ENCODE measurements at places on chromosomes 7 and 10. TPM values are rescaled to one million over a fixed set of nuclear protein-coding genes. Genes with fewer than 3 reads are reported as not detected.

- H3K36me3 ChIP-seq: no peaks in the 10 kb centered on the region
- no peaks in the 10 kb centered on the region for H3K4me1 ChIP-seq
- no peaks in the 10 kb centered on the region for H3K27me3 ChIP-seq
- no peak for DNase-seq
- H3K4me3 ChIP-seq: no peak overlapping the region
Observed at GRCh38 chr7:109545686-109546085, 976.0 kb downstream of the DNAJB9 start.

The TAS2R5 gene
- 0.79 TPM for total RNA-seq

DNA sequence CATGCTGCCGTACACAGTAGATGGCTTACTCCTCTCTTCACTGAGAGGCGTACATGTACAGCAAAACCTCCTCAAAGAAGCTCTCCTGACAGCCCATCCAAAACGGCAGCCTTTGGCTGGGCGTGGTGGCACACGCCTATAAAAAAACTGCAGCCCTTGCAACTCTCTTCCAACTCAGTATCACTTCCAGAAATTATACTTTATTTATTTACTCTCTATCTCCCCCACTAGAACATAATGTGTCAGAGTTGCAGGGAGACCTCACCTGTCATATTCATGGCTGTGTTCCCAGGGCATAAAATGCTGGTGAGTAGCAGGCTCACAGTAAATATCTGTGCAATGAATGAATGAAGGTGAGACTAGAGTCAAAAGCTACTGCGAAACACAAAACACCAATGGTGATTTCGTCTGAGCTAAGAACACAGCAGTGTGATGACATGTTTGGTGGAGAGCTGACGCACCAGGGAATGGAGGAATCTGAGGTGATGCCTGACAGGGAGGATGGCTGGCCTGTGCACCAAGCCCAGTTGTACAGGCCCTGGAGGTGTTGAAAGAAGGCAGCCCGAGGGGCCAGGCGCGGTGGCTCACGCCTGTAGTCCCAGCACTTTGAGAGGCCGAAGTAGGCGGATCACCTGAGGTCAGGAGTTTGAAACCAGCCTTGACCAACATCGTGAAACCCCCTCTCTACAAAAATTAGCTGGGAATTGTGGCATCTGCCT, 55.3 kb downstream of the COBL start:
- no peak overlapping the region for H3K4me3 ChIP-seq
- peaks cover 7% of the 10 kb centered on the region for H3K4me1 ChIP-seq
- no peaks in the 10 kb centered on the region for H3K27me3 ChIP-seq
- DNase-seq: no peak
- H3K36me3 ChIP-seq: no peaks in the 10 kb centered on the region

The GFRA1 gene
- total RNA-seq: 1.9 TPM

The ARPC1A gene
- 142 TPM for total RNA-seq

DNA sequence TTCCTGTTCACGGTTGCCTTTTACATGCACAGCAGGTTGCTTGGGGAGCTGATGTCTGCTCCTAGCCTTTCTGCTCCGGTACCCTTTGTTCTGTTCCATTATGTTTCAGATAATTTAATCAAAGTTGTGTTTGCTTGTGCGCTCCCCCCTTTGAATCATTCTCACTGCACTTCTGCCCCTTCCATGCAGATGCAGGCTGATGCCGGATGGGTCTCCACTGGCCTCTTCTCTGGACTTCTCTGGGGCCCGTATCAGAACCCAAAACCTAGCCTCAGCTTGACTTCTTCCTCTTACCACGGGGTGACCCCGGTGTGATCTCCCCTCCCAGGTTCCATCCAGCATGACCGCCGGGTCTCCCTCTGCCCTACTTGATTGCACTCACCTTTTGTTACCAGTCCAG, 272.0 kb downstream of the DPP6 start:
- H3K27ac ChIP-seq: no peak overlapping the region
- no peak for DNase-seq
- no peak overlapping the region for H3K4me3 ChIP-seq
- no peaks in the 10 kb centered on the region for H3K4me1 ChIP-seq

DNA sequence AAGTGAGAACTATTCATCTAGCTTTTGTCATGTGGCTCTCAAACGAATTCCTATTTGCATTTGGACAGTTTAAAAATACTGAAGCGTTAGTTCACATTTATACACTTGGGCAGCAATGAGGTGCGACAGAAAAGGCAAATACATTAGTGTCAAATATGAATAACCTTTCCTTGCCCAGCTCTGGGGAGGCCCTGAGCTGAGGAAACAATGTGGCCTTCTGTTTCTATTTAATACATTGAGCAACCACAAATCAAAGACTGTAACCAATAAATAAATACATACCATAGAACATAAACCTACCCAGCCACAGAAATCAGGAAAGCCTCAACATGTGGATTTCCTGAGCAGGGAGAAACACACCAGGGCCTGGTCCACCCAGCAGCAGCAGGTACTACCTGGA, 585.2 kb downstream of the PARD3 start:
- no peak for DNase-seq
- no peaks in the 10 kb centered on the region for H3K27me3 ChIP-seq
- no peaks in the 10 kb centered on the region for H3K36me3 ChIP-seq
- no peaks in the 10 kb centered on the region for H3K4me1 ChIP-seq
- no peak overlapping the region for H3K4me3 ChIP-seq

- peaks cover 5% of the 10 kb centered on the region for H3K36me3 ChIP-seq
- DNase-seq: peak; percentile 62
- peaks cover 22% of the 10 kb centered on the region for H3K4me1 ChIP-seq
Observed at GRCh38 chr10:101986624-101986971, 69.4 kb downstream of the ARMH3 start.

The SCART1 gene
- 1.2 TPM for total RNA-seq

GRCh38 chr10:62769574-62770242, 34.8 kb upstream of the ADO start:
- no peaks in the 10 kb centered on the region for H3K36me3 ChIP-seq
- no peaks in the 10 kb centered on the region for H3K27me3 ChIP-seq
- no peak overlapping the region for H3K27ac ChIP-seq
- DNase-seq: no peak
- no peak overlapping the region for H3K4me3 ChIP-seq
- H3K4me1 ChIP-seq: no peaks in the 10 kb centered on the region

The LIPM gene
- total RNA-seq: not detected

DNA sequence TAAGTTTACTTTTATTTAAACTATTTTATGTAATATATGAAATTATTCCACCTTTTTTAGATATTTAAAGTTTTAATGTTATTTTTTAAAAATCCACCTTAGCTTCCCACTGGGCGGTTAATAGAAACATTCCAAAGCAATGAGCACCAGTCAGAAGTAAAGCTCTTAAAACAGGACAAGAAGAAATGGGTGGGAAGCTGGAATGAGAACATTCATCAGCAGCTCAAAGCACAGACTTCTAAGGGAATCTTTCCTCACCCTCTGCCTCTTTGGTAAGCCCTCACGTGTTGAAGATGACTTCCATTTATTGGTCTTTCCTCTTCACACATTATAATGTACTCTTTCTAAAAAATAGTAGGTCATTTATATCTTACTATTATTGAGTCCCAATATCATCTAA, 3.1 kb downstream of the AGMO start:
- no peaks in the 10 kb centered on the region for H3K27me3 ChIP-seq
- H3K27ac ChIP-seq: no peak overlapping the region
- no peak overlapping the region for H3K4me3 ChIP-seq
- DNase-seq: no peak
- no peaks in the 10 kb centered on the region for H3K36me3 ChIP-seq
- H3K4me1 ChIP-seq: no peaks in the 10 kb centered on the region

The KIAA1549 gene
- 4.1 TPM for total RNA-seq

The AGBL3 gene
- 2.7 TPM for total RNA-seq

DNA sequence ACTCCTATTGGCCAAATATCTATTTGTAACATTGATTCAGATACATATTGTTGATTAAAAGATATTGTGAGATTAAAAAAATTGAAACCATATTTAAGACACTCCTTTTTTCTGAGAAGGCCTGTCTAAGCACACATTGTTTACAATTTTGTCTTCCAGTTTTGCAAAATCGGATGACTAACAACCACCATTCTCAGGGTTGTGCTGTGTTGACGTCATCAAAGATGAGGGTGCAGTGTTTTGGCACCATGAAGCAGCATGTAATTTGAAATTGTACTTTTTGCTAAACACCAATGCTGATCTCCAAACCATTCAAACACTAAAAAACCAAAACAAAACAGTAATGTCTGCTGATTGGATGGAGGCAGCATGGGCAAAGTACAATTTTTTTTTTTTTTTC, 7.4 kb downstream of the CREB5 start:
- peaks cover 17% of the 10 kb centered on the region for H3K27me3 ChIP-seq
- no peaks in the 10 kb centered on the region for H3K4me1 ChIP-seq
- DNase-seq: no peak
- no peaks in the 10 kb centered on the region for H3K36me3 ChIP-seq
- H3K27ac ChIP-seq: no peak overlapping the region

DNA sequence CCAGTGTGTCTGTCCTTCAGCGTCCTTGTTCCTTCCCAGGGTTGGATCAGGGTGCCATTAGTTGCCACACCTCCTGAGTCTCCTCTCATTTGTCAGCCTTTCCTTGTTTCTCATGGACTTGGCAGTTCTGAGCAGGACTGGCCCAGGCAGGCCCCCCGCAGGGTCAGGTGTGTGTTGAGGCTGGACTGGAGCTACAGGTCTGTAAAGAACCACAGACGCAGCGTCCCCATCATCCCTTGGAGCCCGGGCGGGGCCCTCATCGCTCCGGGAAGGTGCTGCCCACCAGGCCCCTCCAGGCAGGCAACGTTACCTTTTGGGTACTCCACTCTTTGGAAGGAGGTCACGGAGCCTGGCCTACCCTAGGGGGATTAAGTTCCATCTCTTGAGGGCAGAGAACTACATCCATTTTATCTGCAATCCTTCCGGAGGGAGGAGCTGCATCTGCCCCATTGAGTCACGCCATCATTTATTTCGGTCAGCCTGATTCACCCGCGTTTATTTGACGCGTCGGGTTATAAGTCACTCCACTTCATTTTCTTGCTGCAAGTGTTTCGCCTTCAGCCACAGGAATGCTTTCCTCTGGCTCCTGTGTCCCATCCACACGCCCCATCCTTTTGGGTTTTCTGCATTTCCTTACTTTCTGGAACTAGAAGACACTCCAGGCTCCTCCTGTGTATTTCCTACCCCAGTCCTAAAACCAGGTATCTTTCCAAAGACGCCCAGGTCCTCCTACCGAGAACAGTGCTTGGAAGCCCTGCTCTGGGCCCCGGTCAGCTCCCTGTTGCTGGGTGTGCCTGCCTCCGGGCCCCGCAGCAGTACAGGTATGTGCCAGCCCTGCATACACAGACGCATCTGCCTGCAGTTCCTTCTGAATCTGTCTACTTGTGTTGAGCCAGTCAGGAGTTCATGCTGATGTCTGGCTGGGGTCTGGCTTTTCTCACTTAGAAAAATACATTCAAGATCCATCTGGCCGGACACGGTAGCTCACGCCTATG, 141.9 kb downstream of the MAD1L1 start:
- H3K27ac ChIP-seq: no peak overlapping the region
- no peaks in the 10 kb centered on the region for H3K27me3 ChIP-seq
- peaks cover 18% of the 10 kb centered on the region for H3K36me3 ChIP-seq
- no peaks in the 10 kb centered on the region for H3K4me1 ChIP-seq
- no peak for DNase-seq

The EBLN1 gene
- not detected for total RNA-seq

The VSTM2A gene
- not detected for total RNA-seq

GRCh38 chr7:112414855-112415490, 35.3 kb upstream of the IFRD1 start:
- peak; percentile 40 for DNase-seq
- H3K27me3 ChIP-seq: no peaks in the 10 kb centered on the region
- H3K36me3 ChIP-seq: no peaks in the 10 kb centered on the region
- peaks cover 6% of the 10 kb centered on the region for H3K4me1 ChIP-seq

The FOXI2 gene
- total RNA-seq: not detected

DNA sequence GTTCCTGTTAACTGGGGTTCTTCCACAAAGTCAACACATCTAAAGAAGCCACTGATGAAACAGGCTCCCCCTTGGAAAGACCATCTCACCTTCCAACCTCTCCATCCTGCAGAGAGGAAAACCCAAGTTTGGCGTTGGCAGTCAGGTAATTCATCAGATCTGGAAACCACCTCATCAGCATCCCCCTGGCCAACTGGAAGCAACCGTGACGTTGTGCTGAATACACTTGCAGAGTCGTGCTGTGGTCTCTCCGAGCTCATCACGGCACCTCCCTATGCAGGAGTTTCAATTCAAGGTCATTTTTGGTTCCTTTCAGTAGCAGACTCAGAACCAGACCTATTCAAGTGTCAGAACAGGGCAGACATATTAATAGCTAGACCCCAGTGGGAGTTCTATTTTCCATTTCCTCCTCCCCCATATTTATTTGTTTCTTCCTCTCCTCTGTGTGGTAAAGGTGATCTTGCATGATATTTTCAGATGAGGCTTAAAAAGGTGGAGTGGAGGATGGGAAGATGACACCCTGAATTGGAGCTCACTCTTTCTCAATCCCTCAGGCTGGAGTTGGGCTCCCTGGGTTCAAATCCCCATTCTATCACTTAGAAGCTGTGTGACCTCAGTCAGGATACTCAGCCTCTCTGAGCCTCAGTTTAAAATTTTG, 149.1 kb upstream of the ADO start:
- no peaks in the 10 kb centered on the region for H3K4me1 ChIP-seq
- H3K4me3 ChIP-seq: no peak overlapping the region
- H3K27ac ChIP-seq: no peak overlapping the region
- no peaks in the 10 kb centered on the region for H3K27me3 ChIP-seq
- DNase-seq: no peak

DNA sequence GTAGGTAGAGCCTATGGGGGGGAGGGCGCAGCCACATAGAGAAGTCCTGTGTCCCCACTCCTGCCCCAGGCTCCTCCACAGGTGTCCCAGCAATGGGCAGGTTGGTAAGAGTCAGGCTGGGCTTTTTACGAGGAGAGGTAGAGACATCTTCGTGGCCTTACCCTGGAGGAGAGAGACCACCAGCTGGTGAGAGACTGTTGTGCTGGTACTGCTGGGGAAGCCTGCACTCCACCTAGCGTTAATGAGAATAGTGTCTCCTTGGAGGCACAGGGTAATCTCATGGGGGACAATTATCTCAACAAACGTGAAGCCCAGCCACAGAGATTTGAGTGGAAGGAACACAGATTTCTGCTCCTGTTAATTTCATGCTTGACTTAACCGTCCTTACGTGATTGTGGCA, 29.5 kb upstream of the RASGEF1A start:
- H3K27ac ChIP-seq: no peak overlapping the region
- no peaks in the 10 kb centered on the region for H3K36me3 ChIP-seq
- H3K4me1 ChIP-seq: peaks cover 14% of the 10 kb centered on the region
- H3K27me3 ChIP-seq: no peaks in the 10 kb centered on the region
- DNase-seq: no peak

Data from left lung (tissue), 14 donors.